ENCODE measurements at places on chromosomes 6 and 20.
A peak's percentile ranks its signal among the peaks of the same experiment; 100 is the strongest.

GRCh38 chr6:20112241-20112640 is 100.0 kb downstream of the MBOAT1 start:
- DNase-seq = no peak

GRCh38 chr6:25309886-25310285 is 30.7 kb downstream of the CARMIL1 start:
- no peak for DNase-seq

- DNase-seq = no peak
Observed at GRCh38 chr6:20687494-20687893, 153.2 kb downstream of the CDKAL1 start.

DNA sequence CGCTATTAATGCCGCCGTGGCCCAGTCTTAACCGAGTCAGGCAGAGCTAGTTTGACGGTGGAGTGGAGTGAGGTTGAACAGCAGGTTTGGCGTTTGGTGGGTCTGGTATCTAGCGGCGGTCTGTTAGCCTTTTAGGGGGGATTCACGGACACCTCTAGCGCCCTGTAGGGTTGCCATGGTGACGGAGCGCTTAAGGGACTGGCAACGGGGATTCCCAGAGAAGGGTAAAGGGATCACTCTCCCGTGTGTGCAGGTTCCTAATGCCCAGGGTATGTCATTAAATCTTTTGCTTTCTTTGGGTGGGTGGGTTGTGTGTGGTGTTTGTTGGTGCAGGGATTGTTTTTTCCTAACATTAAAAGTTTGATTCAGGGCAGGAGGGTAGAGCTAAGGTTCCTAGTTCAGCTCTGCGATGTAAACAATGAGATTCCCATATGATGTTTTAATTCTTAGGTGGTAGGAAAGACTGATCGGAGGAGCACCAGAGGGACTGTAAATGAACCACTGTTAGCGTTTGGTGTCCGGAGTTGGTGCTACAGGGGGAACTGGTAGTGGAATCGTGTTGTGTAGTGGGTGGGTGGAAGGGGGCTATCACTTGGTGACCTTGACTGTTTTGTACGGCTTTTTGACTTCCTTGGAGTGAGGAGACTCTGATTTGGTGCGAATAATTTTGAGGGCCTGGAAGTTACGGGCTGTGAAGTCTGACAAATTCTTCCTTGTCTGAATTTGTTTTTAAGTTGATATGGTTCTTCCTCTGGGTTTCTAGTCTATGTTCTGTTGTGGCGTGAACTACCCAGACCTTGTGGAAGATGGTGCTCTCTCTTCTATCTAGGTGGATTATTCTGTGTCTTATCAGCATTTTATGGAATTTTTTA is 5.0 kb downstream of the BRD2 start:
- DNase-seq = peak; percentile 22

DNA sequence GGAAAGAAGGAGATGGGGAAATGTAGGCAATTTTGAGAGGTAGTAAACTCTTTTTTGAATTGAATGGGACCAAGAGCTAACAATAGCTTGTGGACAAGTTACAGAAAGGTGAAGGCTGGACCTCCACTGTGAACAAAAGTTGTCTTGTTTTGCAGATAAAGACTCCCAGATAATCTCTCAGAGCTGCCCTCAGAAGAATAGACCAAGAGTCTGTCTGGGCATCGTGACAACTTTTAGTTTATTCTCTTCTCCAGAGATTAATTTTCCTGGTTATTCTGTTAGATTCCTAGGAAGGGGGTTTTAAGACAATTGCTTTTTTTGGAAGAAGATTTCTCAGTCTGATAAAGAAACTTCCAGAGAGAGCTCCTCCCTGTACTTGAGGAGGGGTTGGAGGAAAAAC is 161.9 kb downstream of the COL19A1 start:
- DNase-seq = no peak
